ENCODE measurements at places on chromosomes 7 and 10. TPM values are rescaled to one million over a fixed set of nuclear protein-coding genes. Genes with fewer than 3 reads are reported as not detected.

EGR2 gene
- total RNA-seq = 0.30 TPM

DNAH11 gene
- 2.4 TPM for total RNA-seq

GALNT17 gene
- total RNA-seq = not detected

MYO3A gene
- not detected for total RNA-seq

Measured in HFFc6 (cell line).